ENCODE measurements at places on chromosomes 1 and 21. TPM values are rescaled to one million over a fixed set of nuclear protein-coding genes. Genes with fewer than 3 reads are reported as not detected.

MAP10 gene
- total RNA-seq, result 0.60 TPM

TRIM67 gene
- total RNA-seq, result not detected

SIK1 gene
- total RNA-seq, result 0.65 TPM

ADGRL4 gene
- total RNA-seq, result 109 TPM

B4GALT2 gene
- total RNA-seq, result 40.1 TPM

SLC37A1 gene
- total RNA-seq, result 8.3 TPM

CFHR3 gene
- total RNA-seq, result not detected

Data from lung microvascular endothelial cell (primary cell).